ENCODE measurements at places on chromosomes 6 and 20.

DNA sequence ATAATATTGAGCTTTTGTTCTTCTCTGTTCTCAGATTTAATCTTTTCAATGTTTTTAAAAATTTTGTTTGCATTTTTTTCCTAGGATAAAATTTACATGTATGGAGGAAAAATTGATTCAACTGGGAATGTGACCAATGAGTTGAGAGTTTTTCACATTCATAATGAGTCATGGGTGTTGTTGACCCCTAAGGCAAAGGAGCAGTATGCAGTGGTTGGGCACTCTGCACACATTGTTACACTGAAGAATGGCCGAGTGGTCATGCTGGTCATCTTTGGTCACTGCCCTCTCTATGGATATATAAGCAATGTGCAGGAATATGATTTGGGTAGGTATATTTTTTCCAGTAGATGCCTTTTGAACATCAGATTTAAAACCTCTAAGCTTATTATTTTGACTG lies 89.8 kb downstream of the ATRN start:
- no peak for DNase-seq

DNA sequence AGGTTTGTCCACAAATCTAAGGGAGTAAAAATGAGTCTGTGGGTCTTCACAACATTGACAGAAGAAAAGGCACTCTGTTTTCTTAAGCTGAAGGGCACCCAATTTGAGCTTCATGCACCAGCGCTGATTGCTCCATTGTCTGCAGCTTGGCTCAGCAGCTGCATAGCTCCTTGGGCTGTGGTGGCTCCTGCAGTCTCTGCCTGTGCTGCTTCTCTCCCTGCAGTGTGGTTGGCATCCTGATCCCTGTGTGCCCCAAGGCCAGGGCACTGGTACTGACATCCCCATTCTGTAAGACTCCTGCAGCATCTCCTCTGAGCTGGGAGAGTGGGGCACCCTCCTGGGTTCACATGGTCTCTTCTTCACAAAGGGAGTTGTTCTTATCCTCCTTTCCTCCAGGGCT lies 83.2 kb upstream of the B3GAT2 start:
- DNase-seq = no peak

DNA sequence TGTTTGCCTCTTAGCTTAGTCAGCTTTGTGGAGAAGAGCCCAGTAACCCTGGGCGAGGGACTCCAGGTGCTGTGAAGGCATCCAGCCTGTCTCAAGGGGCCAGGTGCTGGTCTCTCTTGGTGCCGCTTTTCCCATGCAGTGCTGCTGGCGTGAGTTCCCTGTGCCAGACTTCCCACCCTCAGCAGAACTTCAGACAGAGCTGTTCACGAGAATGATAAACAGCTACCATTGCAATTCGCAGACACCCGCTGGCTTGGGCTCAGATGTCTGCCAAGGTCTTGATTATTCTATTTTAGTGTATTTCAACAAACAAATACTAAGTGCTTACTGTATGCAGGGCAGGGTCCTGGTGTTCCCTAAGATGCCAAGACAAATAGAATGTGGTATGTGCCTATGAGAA lies 57.7 kb downstream of the RNF217 start:
- DNase-seq = no peak

- DNase-seq = no peak
Measured at GRCh38 chr20:16349523-16350260, 223.6 kb downstream of the KIF16B start.

- no peak for DNase-seq
Measured at GRCh38 chr6:166872531-166873009, 83.8 kb downstream of the RNASET2 start.

DNA sequence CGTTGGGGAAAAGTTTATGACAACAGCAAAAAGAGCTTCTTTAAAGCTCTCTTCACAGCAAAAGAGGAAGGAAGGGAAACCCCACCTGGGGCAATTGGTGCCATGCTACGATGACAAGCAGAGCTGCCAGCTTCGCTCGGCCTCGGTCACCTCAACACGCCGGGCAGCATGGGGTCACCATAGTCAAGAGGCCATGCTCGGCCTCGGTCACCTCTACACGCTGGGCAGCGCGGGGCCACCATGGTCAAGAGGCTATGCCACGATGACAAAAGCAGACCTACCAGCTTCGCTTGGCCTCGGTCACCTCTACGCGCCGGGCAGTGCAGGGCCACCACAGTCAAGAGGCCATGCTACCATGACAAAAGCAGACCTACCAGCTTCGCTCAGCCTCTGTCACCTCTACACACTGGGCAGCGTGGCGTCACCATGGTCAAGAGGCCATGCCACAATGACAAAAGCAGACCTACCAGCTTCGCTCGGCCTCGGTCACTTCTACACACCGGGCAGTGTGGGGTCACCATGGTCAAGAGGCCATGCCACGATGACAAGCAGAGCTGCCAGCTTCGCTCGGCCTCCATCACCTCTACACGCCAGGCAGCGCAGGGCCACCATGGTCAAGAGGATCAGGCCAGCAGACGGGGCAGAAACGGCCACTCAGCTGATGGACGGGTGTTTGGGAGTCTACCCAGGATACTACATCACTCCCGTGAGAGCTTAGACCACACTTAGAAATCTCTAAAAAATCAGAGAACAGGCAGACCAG lies 12.1 kb downstream of the APMAP start:
- DNase-seq = no peak

Measured in CD4-positive, alpha-beta T cell treated with Interleukin-4 for 1 hour (primary cell).